ENCODE measurements at places on chromosomes 3 and 15.

- no peak for DNase-seq
These were observed 91.8 kb upstream of the ETV5 start for GRCh38 chr3:186200726-186201125.

- DNase-seq = no peak
These were observed 50.6 kb downstream of the SLC6A6 start for GRCh38 chr3:14452740-14453710.

GRCh38 chr3:71168880-71169411, 414.6 kb downstream of the FOXP1 start:
- DNase-seq = no peak

GRCh38 chr15:23014394-23015000, 24.9 kb downstream of the TUBGCP5 start:
- no peak for DNase-seq

DNA sequence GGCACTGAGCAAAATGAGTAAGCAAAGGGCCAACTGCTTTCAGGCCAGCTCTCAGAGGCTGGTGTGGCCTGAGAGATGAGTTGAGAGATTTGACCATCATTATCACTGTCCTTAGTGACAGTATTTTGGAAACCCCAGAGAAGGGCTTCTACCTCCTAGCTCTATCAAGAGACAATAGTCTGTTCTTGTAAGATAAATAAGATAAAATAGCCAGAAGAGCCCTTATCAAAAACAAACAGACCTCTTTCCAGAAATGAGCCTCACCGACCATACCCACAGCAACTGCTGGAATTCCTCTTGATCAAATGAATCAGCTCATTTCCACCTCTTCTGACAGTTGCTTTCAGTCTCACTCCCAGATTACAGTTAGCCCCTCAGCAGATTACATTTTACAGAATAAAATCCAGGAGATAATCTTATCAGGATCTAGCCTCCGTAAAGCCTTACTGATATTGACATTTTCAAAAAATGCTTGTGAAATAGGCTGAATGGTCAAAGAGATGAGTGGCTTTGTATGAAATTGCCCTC, 4.5 kb downstream of the HDC start:
- no peak for DNase-seq

DNA sequence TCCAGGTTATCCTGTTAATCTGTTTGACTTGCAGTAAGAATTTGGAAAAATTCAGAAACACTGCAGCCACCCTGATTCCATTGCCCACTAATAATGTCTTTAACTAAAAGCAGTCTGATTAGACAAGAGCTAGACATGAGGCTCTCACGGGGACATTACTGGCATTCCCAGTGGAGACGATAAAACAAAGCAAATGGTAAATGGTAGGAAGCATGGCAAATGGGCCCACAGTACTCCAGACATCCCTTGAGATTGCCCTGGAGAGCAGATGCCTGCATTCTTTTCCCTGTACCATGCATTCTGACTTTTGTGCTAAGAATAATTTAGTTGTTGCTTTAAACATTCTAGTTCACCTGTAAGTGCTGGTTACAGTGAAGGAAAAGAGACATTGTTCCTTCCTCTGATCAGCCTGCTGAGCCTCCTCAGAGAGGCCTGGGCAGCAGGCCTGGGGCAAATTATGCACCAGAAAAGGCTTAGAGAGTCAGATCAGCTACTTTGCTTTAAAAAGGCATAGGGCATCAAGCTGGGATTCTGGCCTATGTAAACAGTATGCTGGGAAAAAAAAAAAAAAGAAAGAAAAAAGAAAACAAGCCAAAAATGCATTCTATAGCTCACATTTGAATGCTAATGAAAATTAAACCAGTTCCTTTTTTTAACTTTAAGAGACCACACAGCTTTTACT, 204.6 kb downstream of the GABRG3 start:
- DNase-seq = no peak

DNA sequence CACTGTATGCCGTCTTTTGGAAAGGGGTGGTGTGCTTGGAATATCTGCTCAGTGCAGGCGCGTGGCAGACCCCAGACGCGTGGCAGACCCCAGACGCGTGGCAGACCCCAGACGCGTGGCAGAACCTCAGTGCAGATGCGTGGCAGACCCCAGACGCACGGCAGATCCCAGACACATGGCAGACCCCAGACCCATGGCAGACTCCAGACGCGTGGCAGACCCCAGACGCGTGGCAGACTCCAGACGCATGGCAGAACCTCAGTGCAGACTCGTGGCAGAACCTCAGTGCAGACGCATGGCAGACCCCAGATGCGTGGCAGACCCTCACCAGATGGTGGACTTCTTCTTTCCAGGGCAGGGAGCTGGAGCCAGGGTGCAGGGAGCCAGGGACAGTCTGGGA, 637 bp upstream of the MUC4 start:
- DNase-seq = no peak

DNA sequence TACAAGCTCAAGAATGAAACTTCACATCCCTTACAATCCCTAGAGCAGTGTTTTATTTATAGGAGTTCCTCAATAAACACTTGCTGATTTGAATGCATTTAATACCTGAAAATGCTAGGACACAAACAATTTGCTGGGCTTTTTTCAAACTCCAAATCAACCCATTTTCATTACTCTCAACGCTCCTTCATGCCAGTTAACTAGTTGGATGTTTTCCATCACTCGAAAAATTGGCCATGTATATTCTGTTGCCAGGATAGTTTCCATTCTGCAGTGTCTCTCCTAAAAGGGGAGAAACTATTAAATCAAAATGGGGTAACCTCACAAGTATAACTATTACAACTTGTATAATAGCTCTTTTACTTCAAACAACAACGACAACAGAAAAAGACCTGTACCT, 1.2 kb downstream of the GBE1 start:
- DNase-seq = no peak

DNA sequence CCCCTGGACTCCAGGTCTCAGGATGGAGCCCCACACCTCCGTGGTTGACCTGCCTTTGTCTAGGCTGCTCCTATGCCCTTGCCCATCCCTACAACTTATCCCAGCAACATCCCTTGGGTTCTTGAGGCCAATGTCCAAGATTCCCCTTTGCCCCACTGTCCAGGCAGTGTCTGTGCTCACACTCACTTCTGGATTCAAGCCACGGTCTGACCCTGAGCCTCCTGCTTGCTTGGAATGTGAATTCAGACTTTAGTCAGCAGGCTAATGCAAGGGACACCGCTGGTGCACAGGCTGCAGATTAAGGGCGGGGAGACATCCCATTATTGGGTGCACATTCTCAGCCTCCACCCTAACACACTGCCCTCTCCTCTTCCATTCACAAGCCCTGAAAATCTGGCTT, 154.1 kb downstream of the WNT5A start:
- no peak for DNase-seq

- DNase-seq = no peak
These were observed 285.5 kb downstream of the SLC9A9 start for GRCh38 chr3:143562789-143563188.

DNA sequence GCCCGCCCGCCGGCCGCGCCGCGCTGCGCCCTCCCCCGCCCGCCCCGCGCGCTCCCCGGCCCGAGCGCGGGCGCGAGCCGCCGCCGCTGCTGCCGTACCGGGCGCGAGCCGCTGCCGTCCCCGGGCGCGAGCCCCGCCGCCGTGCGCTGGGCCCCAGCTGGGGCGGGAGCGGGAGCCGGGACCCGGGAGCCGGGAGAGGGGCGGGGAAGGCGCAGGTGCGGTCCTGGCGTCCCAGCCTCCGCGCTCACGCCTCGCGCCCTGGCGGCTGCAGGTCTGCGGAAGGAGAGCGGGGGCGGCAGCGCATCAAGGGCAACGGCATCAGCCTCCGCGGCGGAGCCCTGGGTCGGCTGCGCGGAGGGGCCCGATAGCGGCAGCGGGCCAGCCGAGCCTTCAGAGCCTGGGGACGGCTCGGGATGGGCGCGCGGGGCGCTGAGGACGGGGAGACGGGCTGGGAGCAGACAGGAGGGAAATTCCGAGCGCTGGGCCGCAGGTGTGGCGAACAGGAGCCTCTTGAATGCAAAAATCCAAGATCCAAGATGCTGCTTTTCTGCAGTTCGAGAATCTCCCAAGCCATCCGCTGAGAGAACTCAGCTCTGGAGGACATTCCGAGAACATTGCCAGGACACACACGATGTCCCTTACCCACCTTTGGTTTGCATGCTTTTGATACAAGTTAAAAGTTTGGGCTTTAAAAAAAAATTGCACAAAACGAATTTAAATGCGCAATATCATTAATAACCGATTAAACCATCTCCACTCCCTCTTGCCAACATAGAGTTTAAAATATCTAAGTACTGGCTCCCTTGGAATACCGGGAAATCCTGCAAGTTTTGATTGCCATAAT, 251.1 kb downstream of the TJP1 start:
- DNase-seq = no peak

DNA sequence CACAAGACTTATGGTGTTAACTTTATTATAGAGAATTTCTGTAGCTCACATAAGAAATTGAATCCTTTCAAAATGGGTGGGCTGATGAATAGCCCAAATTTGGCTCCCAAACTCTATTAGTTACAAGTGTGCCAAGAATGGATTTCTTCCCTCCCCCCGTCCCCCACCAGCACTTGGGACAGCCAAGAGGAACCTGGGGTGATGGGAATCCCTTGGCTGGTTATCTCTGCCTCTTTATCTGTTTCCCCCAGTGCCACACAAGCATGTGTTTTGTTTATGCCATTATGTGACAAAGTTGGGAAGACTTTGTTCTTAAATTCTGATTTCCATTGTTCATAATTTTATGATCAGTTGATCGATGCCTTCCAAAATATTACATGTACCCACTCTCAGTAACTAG, 28.3 kb downstream of the CMSS1 start:
- DNase-seq = no peak

- DNase-seq = no peak
These were observed 117.9 kb upstream of the PTX3 start for GRCh38 chr3:157318639-157319288.

DNA sequence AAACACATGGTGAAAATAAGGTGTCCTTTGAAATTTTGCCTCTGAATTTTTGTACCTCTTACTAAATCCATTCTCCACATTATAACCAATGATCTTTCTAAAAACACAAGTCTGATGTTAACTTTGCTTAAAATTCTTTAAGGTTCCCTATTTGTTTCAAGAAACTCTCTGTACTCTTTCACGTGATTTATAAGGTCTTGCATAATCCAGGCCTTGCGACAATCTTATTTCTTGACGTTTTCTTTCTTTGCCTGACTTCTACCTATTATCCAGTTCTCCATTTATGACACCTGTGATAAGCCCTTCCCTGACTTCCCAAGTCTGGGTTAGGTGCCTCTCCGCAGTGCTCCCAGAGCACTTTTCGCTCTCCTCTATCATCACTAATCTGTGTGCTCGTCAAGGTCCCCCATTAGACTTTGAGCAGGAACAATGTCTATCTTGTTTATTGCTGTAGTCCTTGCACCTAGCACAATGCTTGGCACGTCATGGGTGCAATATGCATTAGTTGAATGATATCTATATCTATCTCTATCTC, 24.3 kb upstream of the KPNA1 start:
- DNase-seq = no peak

- no peak for DNase-seq
These were observed 23.0 kb upstream of the GOLGA8J start for GRCh38 chr15:30059771-30060170.

DNA sequence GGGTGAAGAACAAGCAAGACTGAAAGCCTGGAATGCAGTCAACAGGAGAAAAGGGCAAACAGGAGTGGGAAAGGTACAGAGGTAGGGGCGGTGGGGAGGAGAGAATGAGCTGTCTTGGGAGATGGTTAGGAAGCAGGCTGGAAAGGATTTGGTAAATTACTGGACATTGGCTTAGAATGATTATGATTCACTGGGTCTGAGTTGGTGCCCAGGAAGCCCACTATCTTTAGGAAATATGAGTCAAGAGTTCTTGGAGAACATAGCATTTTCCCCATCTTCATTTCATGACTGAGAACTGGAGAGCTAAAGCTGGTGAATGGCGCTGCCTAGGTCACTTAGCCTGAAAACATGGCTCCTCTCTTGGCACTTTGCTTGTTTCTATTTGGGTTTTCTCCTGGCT, 74.7 kb upstream of the C3orf80 start:
- no peak for DNase-seq

DNA sequence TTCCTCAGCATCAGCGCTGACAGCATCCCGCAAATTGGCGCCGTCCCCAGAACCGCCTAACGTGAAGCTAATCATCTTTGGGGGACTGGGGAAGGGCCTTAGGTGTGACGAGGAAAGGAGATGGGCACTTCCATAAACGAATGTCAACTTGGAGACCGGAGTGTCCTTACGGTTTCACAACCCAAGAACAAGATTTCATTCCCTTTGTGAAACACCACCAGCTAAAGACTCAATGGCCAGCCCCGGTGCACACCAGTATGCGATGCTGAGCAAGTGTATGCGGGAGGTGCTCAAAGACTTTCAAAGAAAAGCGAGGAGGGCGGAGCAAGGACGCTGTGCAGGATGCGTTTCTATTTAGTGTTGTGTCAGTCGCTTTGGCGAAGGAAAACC, 759 bp upstream of the TTBK2 start:
- DNase-seq = peak; percentile 11

GRCh38 chr3:122857019-122857418, 62.1 kb downstream of the SLC49A4 start:
- DNase-seq = no peak

GRCh38 chr3:49607105-49607591, 52.9 kb downstream of the BSN start:
- no peak for DNase-seq

- DNase-seq = no peak
These were observed 74.0 kb upstream of the POLG start for GRCh38 chr15:89408372-89409183.
